ENCODE measurements at places on chromosomes 3 and 15. TPM values are rescaled to one million over a fixed set of nuclear protein-coding genes. Genes with fewer than 3 reads are reported as not detected.
A peak's percentile ranks its signal among the peaks of the same experiment; 100 is the strongest.

Gene TMEM158
- total RNA-seq = 0.66 TPM

DNA sequence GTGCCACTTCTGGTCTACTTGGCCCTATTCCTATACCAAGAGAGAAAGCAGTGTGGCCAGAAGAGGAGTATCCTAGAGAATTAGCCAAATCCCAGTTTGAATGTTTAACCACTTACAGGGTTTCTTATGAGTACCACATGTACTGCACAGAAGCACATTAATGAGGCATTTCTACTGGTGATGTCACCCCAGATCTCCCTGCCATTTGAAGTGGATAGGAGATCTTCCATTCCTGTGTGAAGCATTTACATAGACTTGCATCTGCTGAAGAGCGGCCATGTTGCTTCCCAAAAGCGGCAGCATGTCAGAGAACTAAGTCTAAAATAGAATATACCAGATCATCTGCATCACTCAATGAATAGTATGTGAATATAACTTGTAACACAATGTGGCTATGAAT, 108.4 kb upstream of the TUSC7 start:
- H3K4me1 ChIP-seq = no peaks in the 10 kb centered on the region
- no peak overlapping the region for H3K27ac ChIP-seq
- DNase-seq = no peak

DNA sequence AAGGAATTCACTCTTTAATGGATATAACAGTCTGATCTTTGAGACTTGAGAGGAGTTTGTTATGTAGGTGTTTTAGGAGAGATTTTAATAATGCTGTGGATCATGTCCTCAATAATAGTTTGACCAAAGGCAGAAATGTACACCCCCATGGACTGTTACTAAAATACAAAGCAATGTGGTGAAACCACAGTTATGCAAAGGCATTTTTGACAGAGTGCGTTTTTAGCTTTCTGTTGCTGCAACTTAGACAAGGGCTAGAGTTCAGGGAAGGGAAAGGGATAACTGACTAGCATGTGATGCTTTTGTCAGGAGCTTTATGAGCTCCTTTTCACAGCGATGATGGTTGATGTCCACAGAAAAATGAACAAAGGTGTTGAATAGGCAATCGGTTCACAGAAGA, 3.6 kb upstream of the STARD5 start:
- no peak for DNase-seq
- H3K27me3 ChIP-seq = peaks cover 5% of the 10 kb centered on the region
- no peaks in the 10 kb centered on the region for H3K36me3 ChIP-seq

GRCh38 chr3:156216852-156217251, 96.5 kb downstream of the KCNAB1 start:
- DNase-seq = no peak
- no peaks in the 10 kb centered on the region for H3K27me3 ChIP-seq
- no peak overlapping the region for H3K27ac ChIP-seq
- no peaks in the 10 kb centered on the region for H3K36me3 ChIP-seq

DNA sequence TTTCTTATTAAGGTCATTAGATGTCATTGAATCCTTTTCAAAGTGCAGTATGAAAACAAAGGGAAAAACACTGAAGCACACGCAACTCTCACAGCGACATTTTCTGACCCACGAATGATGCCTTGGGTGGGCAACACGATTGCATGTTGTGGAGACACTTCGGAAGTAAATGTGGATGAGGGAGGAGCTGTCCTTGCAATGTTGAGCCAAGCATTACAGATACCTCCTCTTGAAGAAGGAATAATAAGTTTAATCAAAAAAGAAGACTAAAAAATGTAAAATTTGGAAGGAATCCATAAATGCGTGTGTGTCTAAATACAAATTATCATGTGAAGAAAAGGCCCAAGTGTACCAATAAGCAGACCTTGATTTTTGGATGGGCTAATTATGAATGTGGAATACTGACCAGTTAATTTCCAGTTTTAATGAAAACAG, 16.9 kb downstream of the THBS1 start:
- H3K27me3 ChIP-seq = no peaks in the 10 kb centered on the region
- H3K4me3 ChIP-seq = no peak overlapping the region
- H3K4me1 ChIP-seq = no peaks in the 10 kb centered on the region
- H3K27ac ChIP-seq = no peak overlapping the region

DNA sequence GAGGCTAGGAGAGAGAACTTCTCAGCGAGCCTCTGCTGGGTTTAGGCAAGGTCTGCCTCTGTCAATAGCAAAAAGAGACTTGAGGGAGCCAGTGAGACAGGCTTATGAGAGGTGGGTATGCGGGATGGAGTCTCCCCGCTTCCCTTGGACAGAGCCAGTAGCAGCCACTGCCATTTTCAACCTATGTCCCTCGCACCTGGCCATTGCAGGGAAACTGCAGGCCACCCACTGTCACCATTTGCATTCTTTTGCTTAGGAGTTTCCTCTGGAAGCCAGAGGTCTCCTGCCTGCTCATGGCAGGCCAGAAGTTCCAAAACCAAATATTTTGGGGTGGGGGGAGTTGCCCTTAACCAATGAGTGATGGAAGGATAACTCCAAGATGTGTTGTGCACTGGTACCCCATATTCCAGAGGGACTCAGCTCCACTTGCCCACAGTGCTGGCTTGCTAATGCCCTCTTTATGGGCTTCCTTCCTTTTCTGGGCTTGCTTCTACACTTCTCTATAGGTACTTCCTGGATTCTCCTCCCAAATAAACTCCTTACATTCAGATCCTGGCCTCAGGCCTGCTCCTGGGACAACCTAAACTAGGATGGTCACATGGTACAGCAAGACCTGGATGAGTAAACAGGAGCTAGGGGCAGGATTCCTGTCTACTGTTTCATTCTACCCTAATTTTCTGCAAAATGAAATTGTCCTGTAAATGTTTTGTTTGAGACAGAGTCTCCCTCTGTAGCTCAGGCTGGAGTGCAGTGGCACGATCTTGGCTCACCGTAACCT, 108.9 kb upstream of the PROK2 start:
- H3K36me3 ChIP-seq = no peaks in the 10 kb centered on the region
- H3K27ac ChIP-seq = no peak overlapping the region
- no peaks in the 10 kb centered on the region for H3K4me1 ChIP-seq
- H3K4me3 ChIP-seq = no peak overlapping the region
- H3K27me3 ChIP-seq = no peaks in the 10 kb centered on the region
- DNase-seq = no peak

Gene PLAAT1
- total RNA-seq = 1.3 TPM

Gene ZIC1
- total RNA-seq = not detected

DNA sequence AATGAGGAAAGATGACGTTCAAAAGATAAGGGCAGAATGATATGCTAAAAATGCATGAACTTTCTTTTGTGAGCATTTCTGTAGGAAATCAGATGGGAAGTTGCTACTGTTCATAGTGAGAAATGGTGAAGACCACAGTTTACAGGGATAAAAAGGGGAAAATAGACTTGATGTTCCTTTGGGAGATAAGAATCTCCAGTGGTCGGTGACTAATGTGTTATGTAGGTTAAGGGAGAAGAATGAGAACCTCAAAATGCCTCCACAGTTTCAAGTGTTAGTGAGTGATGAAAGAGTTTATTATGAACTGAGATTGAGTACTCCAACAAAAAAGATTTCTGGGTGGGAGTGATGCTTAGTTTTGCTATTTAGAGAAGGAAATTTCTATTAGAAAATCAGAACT, 247.2 kb downstream of the LSAMP start:
- no peak overlapping the region for H3K27ac ChIP-seq
- no peaks in the 10 kb centered on the region for H3K36me3 ChIP-seq
- no peaks in the 10 kb centered on the region for H3K27me3 ChIP-seq
- H3K4me3 ChIP-seq = no peak overlapping the region
- DNase-seq = no peak
- no peaks in the 10 kb centered on the region for H3K4me1 ChIP-seq

DNA sequence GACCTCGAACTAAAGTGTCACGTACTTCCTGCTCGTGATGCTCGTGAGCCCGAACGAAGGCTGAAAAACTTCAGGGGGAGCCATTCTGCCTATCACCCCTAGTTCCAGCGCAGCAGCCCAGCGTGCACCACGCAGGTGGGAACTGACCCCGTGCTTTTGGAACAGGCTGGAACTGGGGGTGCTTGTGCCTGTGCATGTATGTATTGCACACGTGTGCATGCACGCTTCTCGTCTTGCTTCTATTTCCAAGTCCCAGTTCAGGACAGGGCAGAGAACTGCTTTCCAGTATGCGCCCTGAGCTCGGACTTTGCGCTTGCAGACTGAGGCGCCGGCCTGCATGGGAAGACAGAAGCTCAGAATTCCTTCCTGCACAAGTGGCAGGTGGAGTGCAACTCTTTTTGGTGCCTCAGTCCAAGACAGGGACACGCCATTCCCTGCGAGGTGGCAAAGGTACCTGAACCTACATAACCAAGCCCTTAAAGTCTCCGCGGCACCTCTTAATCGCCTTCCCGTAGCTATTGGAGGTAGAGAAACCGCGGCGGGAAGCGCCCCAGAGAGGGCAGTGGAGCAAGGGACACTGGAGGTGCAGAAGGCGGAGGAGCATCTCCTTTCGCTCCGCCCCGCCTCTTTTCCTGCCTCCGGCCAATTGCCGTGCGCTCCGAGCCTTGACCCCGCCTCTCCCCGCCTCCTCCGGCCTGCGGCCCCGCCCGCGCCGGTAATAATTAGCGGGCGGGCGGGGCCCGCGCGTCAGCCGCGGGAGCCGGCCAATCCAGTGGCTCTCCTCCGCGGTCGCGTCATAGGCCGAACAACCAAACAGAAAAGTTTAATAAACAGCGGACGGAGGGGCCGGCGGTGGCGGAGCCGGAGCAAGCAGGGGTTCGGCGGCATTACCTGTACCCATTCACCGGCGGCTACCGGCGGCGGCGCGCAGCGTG, at the start of gene ZFAND6:
TSS of gene ZFAND6 (plus strand) at position 826 of the 935 bp plus-strand sequence. CDS start 60,669 bp downstream, outside the sequence.
- peak; percentile 87 for DNase-seq
- H3K4me3 ChIP-seq = peak within 1 kb of the TSS; percentile 81
- H3K4me1 ChIP-seq = peaks cover 11% of the 10 kb centered on the region
- H3K27me3 ChIP-seq = no peaks in the 10 kb centered on the region
- H3K27ac ChIP-seq = peak within 1 kb of the TSS; percentile 86
- no peaks in the 10 kb centered on the region for H3K36me3 ChIP-seq

Gene GOLGA8G
- under 0.01 TPM for total RNA-seq

Gene SLC28A1
- total RNA-seq = 0.05 TPM

Gene WNT5A
- 2.9 TPM for total RNA-seq

DNA sequence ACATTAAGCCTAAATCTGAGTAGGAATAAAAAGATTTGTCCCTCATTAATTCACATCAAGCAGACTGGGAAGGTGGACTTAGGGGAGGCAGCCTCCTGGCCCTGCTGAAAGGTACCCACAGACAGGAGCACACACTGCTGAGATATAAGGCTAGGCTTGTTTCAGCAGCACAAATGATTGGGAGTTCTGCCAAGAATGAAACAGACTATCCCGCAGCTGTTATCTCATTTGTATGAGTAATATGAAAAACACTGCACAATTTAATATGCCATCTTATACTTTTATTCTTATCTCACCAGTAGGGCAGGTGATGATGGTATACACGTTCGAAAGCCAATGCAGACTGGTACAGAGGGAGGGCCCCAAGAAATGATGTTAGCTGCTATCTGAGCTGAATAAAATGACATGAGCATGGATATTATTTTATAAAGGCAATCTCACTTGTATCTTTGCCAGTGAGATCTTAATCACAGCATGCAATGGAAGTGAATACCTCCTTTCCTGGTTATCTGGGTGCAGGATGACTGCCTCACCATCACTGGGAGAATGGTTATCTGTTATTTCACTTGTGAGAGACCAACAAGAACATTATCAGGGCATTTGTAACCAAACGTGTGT, 258.7 kb upstream of the PPP2R3A start:
- no peak for DNase-seq
- H3K27ac ChIP-seq = no peak overlapping the region
- no peaks in the 10 kb centered on the region for H3K36me3 ChIP-seq
- H3K4me1 ChIP-seq = no peaks in the 10 kb centered on the region
- no peak overlapping the region for H3K4me3 ChIP-seq
- H3K27me3 ChIP-seq = no peaks in the 10 kb centered on the region

DNA sequence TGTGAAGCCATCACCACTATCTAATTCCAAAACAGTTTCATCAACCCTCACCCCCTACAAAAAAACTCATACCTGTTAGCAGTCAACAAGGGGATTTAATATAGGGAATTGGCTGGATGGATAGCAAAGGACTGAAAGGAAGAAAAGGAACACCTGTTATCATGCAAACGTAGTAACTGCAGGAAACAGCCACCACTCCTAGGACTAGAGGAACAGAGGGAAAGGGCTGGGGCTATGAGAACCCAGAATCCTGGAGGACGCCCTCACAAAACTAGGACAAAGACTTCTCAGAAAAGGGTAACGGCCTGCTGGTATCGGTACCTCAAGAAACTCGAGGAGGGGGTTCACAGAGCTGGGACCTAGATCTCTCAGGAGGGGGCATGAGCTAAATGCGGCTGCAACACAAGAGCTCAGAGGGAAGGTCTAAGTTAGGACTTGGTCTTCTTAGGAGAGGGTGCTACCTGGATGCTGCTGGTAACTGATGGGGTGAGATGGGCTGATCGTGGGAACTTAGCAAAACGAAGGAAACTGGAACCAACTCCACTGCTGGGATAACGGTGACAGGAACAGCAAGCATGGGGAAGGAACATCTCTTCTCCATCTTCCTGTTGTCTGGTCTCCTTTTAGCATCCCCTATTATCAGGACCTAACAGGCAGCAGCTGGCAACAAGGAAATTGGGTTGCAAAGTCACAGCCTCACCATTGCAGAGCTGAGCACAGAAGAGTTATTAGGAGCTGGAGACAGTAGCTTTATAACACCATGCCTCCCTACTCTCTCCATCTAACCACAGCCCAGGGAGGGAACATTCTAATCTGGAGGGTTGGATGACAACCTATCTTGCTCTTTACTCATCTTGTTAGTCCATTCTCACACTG, 147.7 kb downstream of the UACA start:
- H3K4me3 ChIP-seq = no peak overlapping the region
- no peaks in the 10 kb centered on the region for H3K27me3 ChIP-seq
- H3K27ac ChIP-seq = no peak overlapping the region
- H3K4me1 ChIP-seq = no peaks in the 10 kb centered on the region
- H3K36me3 ChIP-seq = no peaks in the 10 kb centered on the region
- DNase-seq = no peak

DNA sequence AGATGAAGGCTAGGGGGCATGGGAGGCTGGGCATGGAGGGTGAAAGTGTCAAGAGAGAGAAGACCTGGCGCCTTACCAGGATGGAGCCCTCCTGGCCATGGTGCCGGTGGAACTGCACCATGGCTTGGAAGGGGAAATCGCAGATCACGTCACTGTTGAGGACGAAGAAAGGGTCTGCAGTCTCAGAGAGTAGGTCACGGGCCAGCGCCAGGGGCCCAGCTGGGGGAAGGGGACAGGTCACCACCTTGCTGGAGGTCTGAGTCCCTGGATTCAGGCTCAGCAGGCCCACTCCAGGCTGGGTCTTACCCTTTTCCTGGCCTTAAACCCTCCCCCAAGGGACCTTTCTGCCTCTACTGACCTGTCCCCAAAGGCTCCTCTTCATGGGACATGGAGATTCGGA, 855 bp downstream of the GMPPB start:
- no peaks in the 10 kb centered on the region for H3K27me3 ChIP-seq
- peaks cover 56% of the 10 kb centered on the region for H3K36me3 ChIP-seq
- DNase-seq = no peak

DNA sequence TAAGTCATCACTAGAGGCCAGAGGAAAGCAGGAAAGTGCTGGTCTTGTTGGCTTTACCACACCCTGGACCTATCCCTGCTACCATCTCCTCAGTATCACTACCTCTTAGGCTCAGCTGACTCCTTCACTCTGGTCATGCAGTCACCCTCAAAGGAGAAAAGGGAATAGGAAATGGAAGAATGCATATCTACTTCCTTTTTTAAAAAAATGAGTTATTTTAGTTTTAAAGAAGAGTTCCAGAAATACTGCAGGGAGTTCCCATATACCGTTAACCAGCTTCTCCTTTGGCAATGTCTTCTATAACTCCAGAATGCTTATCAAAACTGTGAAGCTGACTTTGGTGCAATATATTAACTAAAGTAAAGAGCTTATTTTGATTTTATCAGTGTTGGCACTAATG, 688.6 kb downstream of the DIPK2A start:
- H3K27ac ChIP-seq = no peak overlapping the region
- DNase-seq = no peak

Gene MEIS2
- total RNA-seq = 20.8 TPM
